ENCODE measurements at places on chromosomes 12 and 14. TPM values are rescaled to one million over a fixed set of nuclear protein-coding genes. Genes with fewer than 3 reads are reported as not detected.

The SMIM10L1 gene
- 11.8 TPM for total RNA-seq

The CMA1 gene
- not detected for total RNA-seq

The WASHC4 gene
- 42.9 TPM for total RNA-seq

The STON2 gene
- 45.2 TPM for total RNA-seq

The FBLN5 gene
- total RNA-seq: 4.0 TPM

GRCh38 chr12:108787539-108787938, 56.2 kb upstream of the CORO1C start:
- no peak overlapping the region for H3K27ac ChIP-seq
- H3K36me3 ChIP-seq: peaks cover 14% of the 10 kb centered on the region
- peaks cover 26% of the 10 kb centered on the region for H3K4me1 ChIP-seq

- H3K27me3 ChIP-seq: no peaks in the 10 kb centered on the region
- peak; percentile 28 for DNase-seq
- peaks cover 16% of the 10 kb centered on the region for H3K4me1 ChIP-seq
- H3K4me3 ChIP-seq: no peak within 1 kb of the TSS
These were observed at the start of gene PROX2 for GRCh38 chr14:74875941-74876913. PROX2 (minus strand) TSS chr14:74876145; CDS start chr14:74863834, 12,311 bp downstream.

DNA sequence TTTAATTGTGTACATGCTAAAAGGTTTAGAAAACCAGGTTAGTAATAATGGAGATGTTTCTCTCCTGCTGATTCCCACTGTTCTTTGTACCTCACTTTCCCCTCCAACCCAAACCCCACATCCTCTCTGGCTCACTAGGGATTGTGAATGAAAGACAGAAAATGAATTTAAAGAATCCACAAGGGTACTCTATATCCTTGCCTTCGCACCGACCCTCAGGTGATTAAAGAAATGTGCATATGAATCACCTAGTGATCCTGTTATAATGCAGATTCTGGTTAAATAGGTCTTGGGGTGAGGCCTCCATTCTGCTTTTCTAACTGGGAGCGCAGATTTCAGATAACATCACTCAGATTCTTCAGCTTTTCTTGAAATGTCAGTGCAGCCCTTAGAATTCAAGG, 84.3 kb upstream of the OTX2 start:
- H3K27me3 ChIP-seq: peaks cover 100% of the 10 kb centered on the region
- peak overlapping the region; percentile 52 for H3K4me3 ChIP-seq
- no peak for DNase-seq
- no peak overlapping the region for H3K27ac ChIP-seq
- peaks cover 78% of the 10 kb centered on the region for H3K4me1 ChIP-seq

DNA sequence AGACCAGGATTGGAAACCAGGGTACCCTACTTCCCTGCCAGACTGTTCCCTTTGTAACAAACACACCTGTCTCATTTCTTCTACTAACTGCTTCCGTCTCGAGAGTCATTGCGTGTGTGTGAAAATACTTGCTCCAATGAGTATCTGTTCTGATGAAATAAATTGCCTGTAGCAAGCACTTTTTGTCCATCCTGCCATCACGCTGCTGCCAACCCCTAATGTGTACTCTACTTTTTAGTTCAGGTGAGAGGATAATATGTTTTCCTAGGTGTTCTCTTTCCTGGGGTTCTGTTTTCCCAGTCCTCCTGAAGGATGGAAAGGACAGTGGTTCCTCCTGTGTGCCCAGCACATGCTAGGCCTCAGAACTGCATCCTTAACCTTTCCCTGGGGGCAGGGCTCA, 1.0 kb downstream of the TUNAR start:
- H3K4me1 ChIP-seq: peaks cover 64% of the 10 kb centered on the region
- no peak for DNase-seq
- peaks cover 23% of the 10 kb centered on the region for H3K36me3 ChIP-seq
- no peak overlapping the region for H3K27ac ChIP-seq

GRCh38 chr14:96727491-96727890, 69.7 kb upstream of the VRK1 start:
- no peak for DNase-seq
- peaks cover 56% of the 10 kb centered on the region for H3K27me3 ChIP-seq
- H3K4me3 ChIP-seq: no peak overlapping the region
- H3K36me3 ChIP-seq: 0 out of 2 replicates have a peak, but pooled peaks cover 2% of the 10 kb centered on the region
- peak overlapping the region; percentile 4 for H3K27ac ChIP-seq
- H3K4me1 ChIP-seq: peaks cover 7% of the 10 kb centered on the region

- DNase-seq: no peak
- H3K27ac ChIP-seq: no peak overlapping the region
- H3K36me3 ChIP-seq: peaks cover 71% of the 10 kb centered on the region
- H3K4me3 ChIP-seq: no peak overlapping the region
- no peaks in the 10 kb centered on the region for H3K27me3 ChIP-seq
These were observed 5.0 kb upstream of the GAPDH start for GRCh38 chr12:6529291-6529737.

DNA sequence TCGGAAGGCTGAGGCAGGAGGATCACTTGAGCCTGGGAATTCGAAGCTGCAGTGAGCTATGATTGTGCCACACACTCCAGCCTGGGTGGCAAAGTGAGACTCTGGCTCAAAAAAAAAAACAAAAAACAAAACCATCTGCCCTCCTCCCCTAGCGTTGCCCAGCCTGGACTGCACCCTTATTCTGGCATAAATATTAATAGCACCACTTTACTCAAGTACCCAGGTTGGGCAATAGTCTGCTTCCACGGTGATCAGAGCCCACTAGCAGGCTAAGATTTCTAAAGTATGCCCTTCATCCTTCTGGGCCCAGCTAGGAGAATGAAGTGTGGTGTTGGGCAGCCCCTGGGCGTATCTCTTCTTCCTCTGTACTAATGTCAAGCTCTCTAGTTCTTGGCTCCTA, 33.3 kb downstream of the KCTD10 start:
- no peak overlapping the region for H3K27ac ChIP-seq
- 0 out of 2 replicates have a peak, but pooled peaks cover 2% of the 10 kb centered on the region for H3K4me1 ChIP-seq
- no peak overlapping the region for H3K4me3 ChIP-seq
- DNase-seq: no peak

DNA sequence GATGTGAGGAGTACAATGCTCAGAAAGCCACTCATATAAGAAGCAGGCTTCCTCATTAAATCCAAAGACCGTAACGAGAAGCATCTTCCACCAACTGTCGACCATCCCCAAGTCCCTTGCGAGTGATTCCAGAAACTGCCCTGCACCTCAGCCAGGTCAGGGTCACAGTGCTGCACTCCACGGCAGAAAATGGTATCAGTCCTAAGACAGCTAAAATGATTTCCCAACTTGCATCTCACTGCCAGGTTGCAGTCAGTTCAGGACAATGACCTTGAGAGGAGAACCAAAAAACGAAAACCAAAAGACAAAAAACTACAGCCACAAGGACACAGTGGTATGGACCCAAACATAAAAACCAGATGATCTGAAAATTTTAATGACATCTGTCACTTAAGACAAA, 20.6 kb downstream of the SBNO1 start:
- no peak overlapping the region for H3K27ac ChIP-seq
- H3K27me3 ChIP-seq: no peaks in the 10 kb centered on the region
- H3K4me3 ChIP-seq: no peak overlapping the region
- peaks cover 56% of the 10 kb centered on the region for H3K36me3 ChIP-seq
- H3K4me1 ChIP-seq: no peaks in the 10 kb centered on the region

- no peak overlapping the region for H3K27ac ChIP-seq
- H3K36me3 ChIP-seq: no peaks in the 10 kb centered on the region
- peak; percentile 75 for DNase-seq
These were observed 39.3 kb downstream of the CCDC177 start for GRCh38 chr14:69535230-69535848.
